Kidney (tissue), 22 donors: ENCODE measurements at places on chromosomes 6 and 20. TPM values are rescaled to one million over a fixed set of nuclear protein-coding genes. Genes with fewer than 3 reads are reported as not detected.

- no peak for DNase-seq
- no peak overlapping the region for H3K4me3 ChIP-seq
- no peak overlapping the region for H3K27ac ChIP-seq
- H3K27me3 ChIP-seq, result no peaks in the 10 kb centered on the region
- no peaks in the 10 kb centered on the region for H3K36me3 ChIP-seq
These were observed 74.4 kb upstream of the SAMD5 start for GRCh38 chr6:147434076-147434475.

DNA sequence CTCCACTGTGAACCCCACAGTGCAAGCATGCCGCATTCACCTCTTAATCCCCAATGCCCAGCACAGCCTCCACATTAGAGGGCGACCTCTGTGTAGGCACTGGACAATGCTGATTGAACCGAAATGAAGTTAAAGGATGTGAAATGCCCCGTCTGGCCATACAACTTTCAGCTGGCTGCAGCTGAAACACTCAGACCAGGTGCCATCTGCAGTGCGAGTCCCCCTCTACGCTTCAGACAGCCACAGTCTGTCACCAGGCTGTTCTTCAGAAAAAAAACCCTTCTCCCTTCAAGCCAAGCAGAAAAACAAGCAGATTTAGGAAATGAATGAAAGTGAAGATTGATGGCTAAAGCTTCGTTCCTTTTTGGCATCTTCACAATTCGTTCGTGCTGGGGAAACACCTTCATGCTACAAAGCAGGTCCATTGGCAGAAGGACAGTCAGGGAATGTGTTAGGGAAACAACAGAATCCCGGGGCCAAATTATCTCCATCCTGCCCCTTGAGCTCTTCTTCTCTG lies 44.7 kb downstream of the TNFAIP3 start:
- H3K4me3 ChIP-seq, result no peak overlapping the region
- no peaks in the 10 kb centered on the region for H3K27me3 ChIP-seq
- no peaks in the 10 kb centered on the region for H3K4me1 ChIP-seq
- H3K27ac ChIP-seq, result no peak overlapping the region

- no peak overlapping the region for H3K4me3 ChIP-seq
- no peak for DNase-seq
- no peak overlapping the region for H3K27ac ChIP-seq
- H3K36me3 ChIP-seq, result no peaks in the 10 kb centered on the region
These were observed 45.4 kb downstream of the CDH4 start for GRCh38 chr20:61297491-61297890.

GRCh38 chr6:109166673-109167072 lies 71.4 kb downstream of the CEP57L1 start:
- H3K4me3 ChIP-seq, result no peak overlapping the region
- H3K4me1 ChIP-seq, result peaks cover 2% of the 10 kb centered on the region
- H3K36me3 ChIP-seq, result no peaks in the 10 kb centered on the region
- no peak for DNase-seq
- H3K27ac ChIP-seq, result no peak overlapping the region
- no peaks in the 10 kb centered on the region for H3K27me3 ChIP-seq

DNA sequence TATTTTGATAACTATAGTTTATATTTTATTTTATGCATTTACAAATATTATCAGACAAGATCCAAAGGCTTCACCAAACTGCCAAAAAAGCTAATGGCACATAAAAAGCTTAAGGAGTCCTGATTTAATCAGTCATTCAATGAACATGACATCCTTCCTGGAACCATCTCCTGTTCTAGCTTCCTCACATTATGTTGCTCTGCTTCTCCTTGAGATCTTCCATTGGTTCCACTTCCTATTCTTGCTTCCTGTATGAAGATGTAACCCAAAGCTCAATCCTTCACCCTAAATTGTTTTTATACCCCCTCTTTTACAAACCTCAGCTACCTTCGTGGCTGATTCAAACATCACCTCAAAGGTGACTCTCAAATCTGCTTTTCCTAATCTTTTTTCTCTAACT lies 4.5 kb upstream of the BRD2 start:
- no peak for DNase-seq
- H3K27me3 ChIP-seq, result no peaks in the 10 kb centered on the region
- no peak overlapping the region for H3K27ac ChIP-seq
- no peaks in the 10 kb centered on the region for H3K36me3 ChIP-seq

- no peaks in the 10 kb centered on the region for H3K27me3 ChIP-seq
- no peak overlapping the region for H3K27ac ChIP-seq
- H3K36me3 ChIP-seq, result peaks cover 8% of the 10 kb centered on the region
- no peaks in the 10 kb centered on the region for H3K4me1 ChIP-seq
- no peak for DNase-seq
These were observed 97.5 kb downstream of the FAM120B start for GRCh38 chr6:170404036-170404435.

DNA sequence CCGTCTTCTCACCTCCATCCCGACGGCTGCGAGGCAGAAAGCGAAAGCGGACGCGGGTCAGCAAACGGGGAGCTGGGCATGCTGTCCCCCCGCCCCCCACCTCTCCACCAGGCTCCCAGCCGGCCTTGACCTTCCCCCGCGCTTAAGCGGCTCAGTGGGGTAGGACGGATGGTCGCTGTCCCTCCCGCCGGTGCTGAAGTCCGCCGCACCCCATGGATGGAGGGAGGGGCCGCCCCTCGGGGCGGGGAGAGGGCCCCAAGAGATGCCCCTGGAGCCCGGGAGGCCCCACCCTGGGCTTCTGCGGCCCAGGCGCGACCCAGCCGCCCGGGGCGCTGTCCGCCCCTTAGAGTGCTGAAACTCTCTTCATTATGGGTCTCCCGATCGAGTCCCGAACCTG lies at the start of gene KCNB1:
TSS of gene KCNB1 (minus strand) at position 48 of the 397 bp plus-strand sequence. CDS start 188 bp downstream, outside the sequence.
- H3K27ac ChIP-seq, result no peak within 1 kb of the TSS
- H3K27me3 ChIP-seq, result no peaks in the 10 kb centered on the region
- no peaks in the 10 kb centered on the region for H3K4me1 ChIP-seq
- no peak within 1 kb of the TSS for H3K4me3 ChIP-seq

DNA sequence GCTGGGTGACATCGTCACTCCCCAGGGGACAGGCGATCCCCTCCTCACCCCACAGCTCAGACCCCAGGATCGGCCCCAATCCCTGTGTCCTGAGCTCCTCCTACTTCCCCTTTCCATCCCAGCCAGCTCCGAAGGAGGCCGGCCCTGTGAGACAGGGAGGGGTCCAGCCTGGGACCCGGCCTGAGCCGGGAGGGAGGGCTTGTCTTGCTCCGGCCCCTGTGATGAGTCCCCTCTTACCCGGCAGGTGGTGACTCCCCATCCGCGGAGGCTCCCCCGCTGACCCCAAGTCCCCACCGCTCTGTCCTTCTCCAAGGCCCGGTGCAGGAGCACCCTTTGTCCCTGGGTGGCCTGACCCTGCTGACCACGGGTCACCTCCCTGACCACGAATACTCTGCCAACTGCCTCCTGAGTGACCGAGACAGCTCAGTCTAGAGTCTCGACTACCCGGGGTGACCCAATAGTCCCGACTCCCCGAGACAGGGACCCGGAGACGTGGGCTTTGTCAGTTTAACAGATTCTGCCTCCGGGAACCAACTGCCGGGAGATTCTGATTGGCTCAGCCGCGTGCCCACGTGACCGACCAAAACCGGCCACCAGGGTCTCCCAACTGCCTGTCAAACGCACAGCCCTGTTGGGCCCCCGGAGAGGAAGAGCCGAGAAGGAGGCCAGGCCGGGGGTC lies 187.4 kb upstream of the PROKR2 start:
- no peaks in the 10 kb centered on the region for H3K36me3 ChIP-seq
- DNase-seq, result peak; percentile 63
- no peak overlapping the region for H3K27ac ChIP-seq
- no peaks in the 10 kb centered on the region for H3K4me1 ChIP-seq

- H3K27ac ChIP-seq, result no peak overlapping the region
- no peak overlapping the region for H3K4me3 ChIP-seq
- no peaks in the 10 kb centered on the region for H3K27me3 ChIP-seq
- H3K4me1 ChIP-seq, result no peaks in the 10 kb centered on the region
- H3K36me3 ChIP-seq, result no peaks in the 10 kb centered on the region
- no peak for DNase-seq
These were observed 10.4 kb downstream of the OR2B2 start for GRCh38 chr6:27901801-27902200.

- DNase-seq, result no peak
- peaks cover 7% of the 10 kb centered on the region for H3K4me1 ChIP-seq
- no peak overlapping the region for H3K27ac ChIP-seq
These were observed 616 bp downstream of the BTN3A2 start for GRCh38 chr6:26365633-26365995.

- H3K4me3 ChIP-seq, result no peak overlapping the region
- H3K36me3 ChIP-seq, result no peaks in the 10 kb centered on the region
- H3K27me3 ChIP-seq, result no peaks in the 10 kb centered on the region
These were observed 84.7 kb downstream of the HAO1 start for GRCh38 chr20:7855545-7855944.

GRCh38 chr20:50195524-50196120 lies 5.0 kb downstream of the CEBPB start:
- H3K27ac ChIP-seq, result no peak overlapping the region
- H3K4me1 ChIP-seq, result peaks cover 11% of the 10 kb centered on the region
- no peak for DNase-seq
- no peak overlapping the region for H3K4me3 ChIP-seq
- no peaks in the 10 kb centered on the region for H3K27me3 ChIP-seq

DNA sequence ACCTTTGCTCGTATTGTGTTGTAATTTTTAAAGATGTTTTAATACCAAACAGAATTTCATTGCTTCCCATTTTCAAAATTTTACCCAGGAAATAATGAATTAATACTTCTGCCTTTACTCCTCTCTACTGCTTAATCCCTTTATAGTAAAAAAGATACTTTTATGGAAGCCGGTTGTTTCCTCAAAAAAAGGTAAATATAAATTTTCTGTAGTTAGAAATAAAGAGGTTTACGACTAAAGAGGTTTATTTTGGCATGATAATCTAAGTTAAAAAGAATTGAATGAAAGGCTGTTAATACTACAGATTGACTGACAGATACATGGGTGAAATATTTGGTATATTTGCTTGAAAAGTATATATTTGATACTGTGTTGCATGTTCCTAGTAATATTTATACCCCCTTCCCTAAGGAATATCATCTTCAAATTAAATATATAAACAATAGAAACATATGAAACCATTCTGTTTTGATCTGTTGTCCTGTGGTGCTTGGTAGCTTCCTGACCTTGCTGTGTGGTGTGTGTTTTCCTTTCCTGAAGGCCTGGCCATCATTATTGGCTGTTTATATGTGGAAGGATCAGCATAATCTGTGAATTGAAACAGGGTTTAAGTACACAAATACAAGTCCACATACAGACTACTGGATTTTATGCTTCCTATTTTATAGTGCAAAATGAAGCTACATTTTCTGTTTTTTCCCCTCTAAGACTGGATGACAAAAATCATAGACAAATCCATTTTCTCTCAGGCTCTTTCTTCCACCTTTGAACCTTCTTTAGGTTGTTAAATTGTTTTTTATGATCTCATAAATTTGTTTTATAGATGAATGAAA lies 2.3 kb downstream of the LIN28B start:
- H3K36me3 ChIP-seq, result no peaks in the 10 kb centered on the region
- H3K27ac ChIP-seq, result no peak overlapping the region
- no peak overlapping the region for H3K4me3 ChIP-seq
- no peaks in the 10 kb centered on the region for H3K4me1 ChIP-seq
- H3K27me3 ChIP-seq, result peaks cover 42% of the 10 kb centered on the region
- no peak for DNase-seq

GRCh38 chr20:60581606-60582115 lies 623.4 kb downstream of the CDH26 start:
- DNase-seq, result no peak
- H3K4me3 ChIP-seq, result no peak overlapping the region
- H3K27ac ChIP-seq, result no peak overlapping the region
- no peaks in the 10 kb centered on the region for H3K36me3 ChIP-seq
- no peaks in the 10 kb centered on the region for H3K27me3 ChIP-seq
- H3K4me1 ChIP-seq, result no peaks in the 10 kb centered on the region

GRCh38 chr20:61525781-61526431 lies 273.8 kb downstream of the CDH4 start:
- H3K27ac ChIP-seq, result no peak overlapping the region
- H3K4me3 ChIP-seq, result no peak overlapping the region
- no peaks in the 10 kb centered on the region for H3K36me3 ChIP-seq
- H3K4me1 ChIP-seq, result no peaks in the 10 kb centered on the region

DNA sequence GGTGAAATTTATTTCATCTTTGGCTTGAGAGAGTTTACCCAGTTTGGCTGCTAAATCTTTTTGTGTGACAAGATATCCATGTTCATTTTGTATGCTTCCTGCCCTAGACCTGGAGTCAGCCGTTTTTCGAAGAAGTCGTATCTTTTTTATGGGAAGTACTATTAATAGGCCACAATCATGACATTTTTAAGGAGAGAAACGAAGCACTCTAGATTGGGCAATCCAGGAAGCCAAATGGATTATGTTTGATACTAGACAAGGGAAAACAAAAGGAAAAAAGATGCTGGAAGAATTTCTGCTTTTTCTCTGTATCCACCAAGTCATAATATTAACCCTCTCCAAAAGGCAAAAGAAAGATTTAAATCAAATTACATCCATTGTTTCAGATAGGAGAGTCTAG lies 214.6 kb downstream of the HDGFL1 start:
- peaks cover 4% of the 10 kb centered on the region for H3K4me1 ChIP-seq
- no peak overlapping the region for H3K4me3 ChIP-seq
- DNase-seq, result no peak
- H3K27me3 ChIP-seq, result no peaks in the 10 kb centered on the region

DNA sequence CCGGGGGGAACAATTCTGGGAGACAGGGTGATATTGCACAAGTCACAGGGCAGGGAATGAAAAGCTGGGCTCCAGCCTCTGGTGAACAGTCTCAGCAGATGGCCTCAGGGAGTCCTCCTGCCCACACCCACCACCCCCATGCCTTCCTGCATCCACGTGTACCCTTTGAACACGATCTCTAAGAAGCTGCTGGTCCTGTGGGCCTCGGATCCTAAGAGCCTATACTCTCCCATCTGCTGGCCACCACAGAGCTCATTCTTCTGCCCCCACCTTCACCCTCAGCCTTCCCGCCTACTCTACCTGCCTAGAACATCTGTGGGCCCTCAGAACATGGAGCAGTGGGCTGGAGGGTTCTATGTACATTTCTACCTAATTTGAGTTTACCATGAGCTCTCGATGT lies 60.3 kb downstream of the TRERF1 start:
- no peaks in the 10 kb centered on the region for H3K36me3 ChIP-seq
- no peak overlapping the region for H3K4me3 ChIP-seq
- H3K4me1 ChIP-seq, result peaks cover 2% of the 10 kb centered on the region

GRCh38 chr6:135801755-135802465 lies 49.6 kb upstream of the PDE7B start:
- no peaks in the 10 kb centered on the region for H3K36me3 ChIP-seq
- no peak for DNase-seq
- H3K27me3 ChIP-seq, result no peaks in the 10 kb centered on the region
- no peak overlapping the region for H3K27ac ChIP-seq
- no peaks in the 10 kb centered on the region for H3K4me1 ChIP-seq

Gene ESR1
- 5.2 TPM for total RNA-seq

Gene THBS2
- 33.4 TPM for total RNA-seq

Gene OR12D1
- not detected for total RNA-seq

Gene RFX6
- total RNA-seq, result not detected

Gene LY6G6C
- total RNA-seq, result not detected

Gene MAS1
- total RNA-seq, result not detected

Gene TNNC2
- total RNA-seq, result not detected

Gene ANKRD66
- not detected for total RNA-seq

Gene ARMC12
- 0.47 TPM for total RNA-seq

Gene LRP11
- total RNA-seq, result 34.0 TPM

Gene CDH26
- total RNA-seq, result 2.4 TPM

Gene TMC2
- total RNA-seq, result not detected

Gene SLC35F1
- total RNA-seq, result 0.63 TPM

Gene PIGT
- 90.9 TPM for total RNA-seq
